ENCODE measurements at places on chromosomes 1 and 21. TPM values are rescaled to one million over a fixed set of nuclear protein-coding genes. Genes with fewer than 3 reads are reported as not detected.

ZBED6 gene
- 4.3 TPM for total RNA-seq

EPB41 gene
- total RNA-seq: 5.4 TPM

FAM72C gene
- total RNA-seq: 5.8 TPM

LCE2B gene
- not detected for total RNA-seq

Measured in A549 treated with CpdA at 1 μM for 4 hours (cell line).